K562 (cell line): ENCODE measurements at places on chromosomes 11 and 22. TPM values are rescaled to one million over a fixed set of nuclear protein-coding genes. Genes with fewer than 3 reads are reported as not detected.

The CARD18 gene
- 3.2 and 3.5 TPM in 2 replicates for total RNA-seq

The CFAP300 gene
- not detected in 2 replicates for total RNA-seq

The PKNOX2 gene
- total RNA-seq, result not detected in 2 replicates

The OR5A1 gene
- total RNA-seq, result not detected in 2 replicates

The CDC45 gene
- total RNA-seq, result 312 and 319 TPM in 2 replicates

The OR52I1 gene
- total RNA-seq, result not detected in 2 replicates

The HOATZ gene
- total RNA-seq, result not detected in 2 replicates

The EFEMP2 gene
- total RNA-seq, result 1.6 and 2.6 TPM in 2 replicates

The ZNF214 gene
- total RNA-seq, result 0.29 TPM in 2 replicates

The YPEL4 gene
- 0.42 and 0.51 TPM in 2 replicates for total RNA-seq

The GDPD4 gene
- total RNA-seq, result not detected in 2 replicates

DNA sequence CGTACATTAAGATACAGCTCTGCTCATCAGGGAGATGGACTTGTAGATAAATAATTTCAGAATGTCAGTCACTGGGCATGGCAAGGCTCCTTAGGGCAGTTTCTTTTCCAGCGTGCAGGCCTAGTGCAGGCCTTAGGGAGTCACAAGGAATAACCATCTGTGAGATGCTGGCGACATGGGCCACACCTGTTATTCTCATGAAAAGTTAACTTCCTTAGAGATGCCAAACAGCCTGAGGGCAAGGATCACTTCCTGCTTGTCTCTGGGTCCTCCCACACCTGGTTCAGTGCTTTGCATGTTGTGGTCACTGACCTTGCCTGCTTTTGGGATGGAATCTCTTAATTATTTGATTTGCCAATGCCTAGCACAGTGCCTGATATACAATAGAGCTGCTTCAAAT is 70.6 kb downstream of the ST3GAL4 start:
- H3K4me3 ChIP-seq, result no peak overlapping the region
- H3K27me3 ChIP-seq, result peaks cover 28% of the 10 kb centered on the region
- H3K4me1 ChIP-seq, result no peaks in the 10 kb centered on the region
- H3K27ac ChIP-seq, result no peak overlapping the region
- no peak for DNase-seq

- no peak overlapping the region for H3K4me3 ChIP-seq
- peaks cover 9% of the 10 kb centered on the region for H3K27me3 ChIP-seq
- DNase-seq, result no peak
Observed at GRCh38 chr11:3089236-3090061, 32.2 kb upstream of the CARS1 start.

- peaks cover 3% of the 10 kb centered on the region; the same call in 2 of the 3 replicates for H3K4me1 ChIP-seq
- H3K27ac ChIP-seq, result no peak overlapping the region
- no peaks in the 10 kb centered on the region for H3K36me3 ChIP-seq
- no peak overlapping the region for H3K4me3 ChIP-seq
- no peak for DNase-seq
- no peaks in the 10 kb centered on the region for H3K27me3 ChIP-seq
Observed at GRCh38 chr11:69648679-69649575, 8.0 kb downstream of the CCND1 start.

DNA sequence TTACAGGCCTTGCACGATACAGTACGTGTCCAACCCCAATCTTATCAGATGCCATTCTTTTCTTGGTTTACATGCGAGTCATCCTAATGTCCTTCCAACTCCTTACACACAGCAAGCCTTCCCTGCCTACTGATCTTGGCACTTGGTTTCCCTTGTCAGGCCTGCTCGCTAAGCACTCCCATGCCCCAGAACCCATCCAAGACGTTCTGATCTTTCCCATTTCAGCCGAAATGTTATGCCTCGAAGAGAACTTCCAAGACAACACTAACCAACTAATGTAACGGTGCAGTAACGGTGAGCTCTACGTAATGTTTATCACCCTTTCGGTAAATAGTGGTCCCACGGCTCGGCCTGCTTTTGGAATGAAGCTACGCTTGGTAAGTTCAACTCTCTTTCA is 521 bp downstream of the PES1 start:
- no peaks in the 10 kb centered on the region for H3K27me3 ChIP-seq
- H3K27ac ChIP-seq, result peak overlapping the region; percentile 93
- peak overlapping the region; percentile 61 for H3K4me3 ChIP-seq
- no peak for DNase-seq
- peaks cover 44% of the 10 kb centered on the region for H3K36me3 ChIP-seq

DNA sequence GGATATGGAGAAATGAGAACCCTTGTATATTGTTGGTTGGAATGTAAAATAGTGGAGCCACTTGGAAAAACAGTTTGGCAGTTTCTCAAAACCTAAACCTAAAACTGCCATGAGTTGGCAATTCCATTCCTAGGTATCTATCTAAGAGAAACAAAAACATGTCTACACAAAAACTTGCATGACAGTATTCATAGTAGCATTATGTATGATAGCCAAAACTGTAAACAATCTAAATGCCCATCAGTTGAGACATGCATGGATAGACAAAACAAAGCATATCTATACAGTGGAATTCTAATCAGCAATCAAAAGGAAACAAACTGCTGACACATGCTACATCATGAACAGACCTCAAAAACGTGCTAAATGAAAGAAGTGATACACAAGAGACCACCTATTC is 34.9 kb downstream of the TRAF6 start:
- no peaks in the 10 kb centered on the region for H3K4me1 ChIP-seq
- H3K27ac ChIP-seq, result no peak overlapping the region
- H3K27me3 ChIP-seq, result no peaks in the 10 kb centered on the region
- H3K36me3 ChIP-seq, result no peaks in the 10 kb centered on the region
- no peak overlapping the region for H3K4me3 ChIP-seq

DNA sequence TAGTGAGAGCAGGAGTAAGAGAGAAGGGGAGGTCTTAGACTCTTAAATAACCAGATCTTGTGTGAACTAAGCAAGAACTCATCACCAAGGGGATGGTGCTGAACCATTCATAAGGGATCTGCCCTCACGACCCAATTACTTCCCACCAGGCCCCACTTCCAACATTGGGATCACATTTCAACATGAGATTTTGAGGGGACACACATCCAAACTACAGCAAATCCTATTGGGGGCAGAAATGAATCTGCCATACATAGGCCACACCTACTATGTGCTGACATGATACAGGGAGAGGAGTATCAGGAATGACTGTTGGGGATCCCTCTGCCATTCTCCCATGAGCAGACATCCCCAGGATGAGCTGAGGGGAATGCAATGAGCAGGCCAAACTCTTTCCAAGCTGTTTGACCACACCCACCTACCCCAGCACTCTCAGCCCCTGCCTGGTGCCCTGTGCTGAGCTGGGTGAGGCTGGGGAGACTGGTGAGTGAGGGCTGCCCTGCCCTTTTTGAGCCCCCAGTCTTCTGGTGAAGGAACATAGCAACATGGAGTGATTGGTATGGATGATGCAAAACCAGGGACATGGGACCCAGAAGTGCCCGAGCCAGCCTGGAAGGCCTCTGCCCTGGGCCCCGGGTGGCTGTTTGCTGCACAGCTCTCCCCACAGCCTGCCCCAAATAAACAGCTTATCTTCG is 1.2 kb upstream of the GTSE1 start:
- peak overlapping the region; percentile 74 for H3K4me3 ChIP-seq
- peak; percentile 8 for DNase-seq
- peaks cover 25% of the 10 kb centered on the region; the same call in 2 of the 3 replicates for H3K36me3 ChIP-seq

DNA sequence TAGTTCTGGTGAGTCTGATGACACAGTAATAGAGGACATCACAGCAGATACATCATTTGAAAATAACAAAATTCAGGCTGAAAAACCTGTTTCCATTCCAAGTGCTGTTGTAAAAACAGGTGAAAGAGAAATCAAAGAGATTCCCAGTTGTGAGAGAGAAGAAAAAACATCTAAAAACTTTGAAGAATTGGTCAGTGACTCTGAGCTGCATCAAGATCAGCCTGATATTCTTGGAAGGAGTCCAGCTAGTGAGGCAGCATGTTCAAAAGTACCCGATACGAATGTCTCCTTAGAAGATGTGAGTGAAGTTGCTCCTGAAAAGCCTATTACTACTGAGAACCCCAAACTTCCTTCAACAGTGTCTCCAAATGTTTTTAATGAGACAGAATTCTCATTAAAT is 38.7 kb downstream of the RTN3 start:
- peaks cover 21% of the 10 kb centered on the region; the same call in 2 of the 3 replicates for H3K36me3 ChIP-seq
- H3K4me3 ChIP-seq, result no peak overlapping the region
- no peaks in the 10 kb centered on the region for H3K27me3 ChIP-seq
- H3K27ac ChIP-seq, result no peak overlapping the region

GRCh38 chr11:47137476-47137875 is 39.2 kb downstream of the ARFGAP2 start:
- H3K4me1 ChIP-seq, result peaks cover 6% of the 10 kb centered on the region; the same call in 2 of the 3 replicates
- no peak for DNase-seq
- no peak overlapping the region for H3K27ac ChIP-seq
- H3K27me3 ChIP-seq, result no peaks in the 10 kb centered on the region; the same call in 2 of the 3 replicates
- no peak overlapping the region for H3K4me3 ChIP-seq

DNA sequence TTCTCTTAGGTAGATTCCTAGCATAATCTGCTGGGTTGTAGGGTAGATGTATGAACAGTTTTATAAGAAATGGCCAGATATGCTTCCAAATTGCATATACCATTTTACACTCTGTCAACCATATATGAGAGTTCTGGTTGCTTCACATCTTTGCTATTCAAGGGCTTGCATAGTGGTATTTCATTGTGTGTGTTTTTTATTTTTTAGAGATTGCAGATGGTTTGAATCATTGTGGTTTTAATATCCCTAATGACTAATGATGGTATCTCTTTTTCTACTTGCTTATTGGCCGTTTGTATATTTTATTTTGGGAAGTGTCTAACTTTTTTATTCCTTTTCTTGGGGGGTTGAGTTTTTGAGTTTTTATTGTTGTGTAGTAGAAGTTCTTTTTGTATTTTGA is 26.9 kb downstream of the RNF214 start:
- H3K4me3 ChIP-seq, result no peak overlapping the region
- H3K27me3 ChIP-seq, result no peaks in the 10 kb centered on the region
- no peak for DNase-seq
- no peaks in the 10 kb centered on the region for H3K4me1 ChIP-seq
- peaks cover 11% of the 10 kb centered on the region; the same call in 1 of the 3 replicates for H3K36me3 ChIP-seq

DNA sequence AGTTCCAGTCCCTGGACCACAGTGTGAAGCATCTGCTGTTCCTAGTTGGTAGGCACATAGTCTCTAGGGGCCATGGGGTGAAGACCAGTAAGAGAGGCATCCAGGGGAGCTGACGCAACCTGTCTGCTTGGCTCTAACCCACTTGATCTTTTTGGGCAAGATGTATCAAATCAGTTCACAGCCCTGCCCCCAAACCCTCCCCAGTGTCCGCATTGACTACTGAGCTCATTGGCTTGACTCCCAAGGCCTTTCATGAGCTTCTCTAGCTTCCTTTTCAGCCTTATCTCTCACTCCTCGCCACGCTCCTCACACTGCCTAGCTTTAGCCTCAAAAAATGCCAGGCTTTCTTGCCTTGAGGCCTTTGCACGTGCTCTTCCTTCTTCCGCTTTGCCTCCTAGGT is 29.7 kb upstream of the ABCC8 start:
- no peak overlapping the region for H3K4me3 ChIP-seq
- DNase-seq, result no peak
- no peaks in the 10 kb centered on the region for H3K36me3 ChIP-seq

- no peak for DNase-seq
- no peaks in the 10 kb centered on the region for H3K27me3 ChIP-seq
- no peaks in the 10 kb centered on the region; the same call in 2 of the 3 replicates for H3K4me1 ChIP-seq
Observed at GRCh38 chr11:61138935-61139334, 22.3 kb downstream of the VPS37C start.

DNA sequence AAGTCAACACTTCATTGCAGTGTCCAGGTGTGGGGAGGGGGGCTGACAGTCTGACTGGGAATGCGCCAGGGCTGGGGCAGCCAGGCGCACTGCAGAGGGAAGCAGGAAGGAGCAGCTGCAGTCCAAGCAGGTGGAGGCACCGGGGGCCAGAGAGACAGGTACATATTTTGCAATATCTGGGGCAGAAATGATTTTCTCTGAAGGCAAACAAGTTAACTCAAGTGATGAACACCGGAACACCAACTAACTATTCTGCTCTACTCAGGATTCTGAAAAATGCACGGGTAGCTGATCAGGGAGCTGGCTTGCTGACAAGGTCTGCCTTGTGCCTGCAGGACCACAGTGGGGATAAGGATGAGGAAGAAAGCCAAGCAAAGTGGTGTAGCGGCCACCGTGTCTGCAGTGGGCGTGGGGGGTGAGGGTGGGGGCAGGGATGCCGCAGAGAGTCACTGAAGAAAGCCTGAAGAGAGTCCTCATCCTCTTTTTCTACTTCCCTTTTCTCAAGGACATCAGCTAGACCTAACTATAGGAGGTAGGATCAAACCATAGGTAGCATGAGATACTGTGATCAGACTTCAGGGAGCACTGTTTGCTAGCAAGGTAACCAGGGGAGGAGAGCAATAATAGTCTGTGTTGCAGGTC is 83.4 kb downstream of the SCN3B start:
- H3K27ac ChIP-seq, result no peak overlapping the region
- no peaks in the 10 kb centered on the region for H3K4me1 ChIP-seq
- H3K27me3 ChIP-seq, result peaks cover 25% of the 10 kb centered on the region
- no peak overlapping the region for H3K4me3 ChIP-seq
- H3K36me3 ChIP-seq, result no peaks in the 10 kb centered on the region

GRCh38 chr11:48154151-48154550 is 62.5 kb upstream of the OR4B1 start:
- peaks cover 10% of the 10 kb centered on the region; the same call in 1 of the 3 replicates for H3K36me3 ChIP-seq
- no peak overlapping the region for H3K4me3 ChIP-seq
- no peak for DNase-seq
- no peaks in the 10 kb centered on the region for H3K27me3 ChIP-seq
- H3K4me1 ChIP-seq, result no peaks in the 10 kb centered on the region

- no peaks in the 10 kb centered on the region for H3K36me3 ChIP-seq
- peak; percentile 31 for DNase-seq
- H3K4me3 ChIP-seq, result no peak overlapping the region
- H3K27ac ChIP-seq, result no peak overlapping the region
- H3K27me3 ChIP-seq, result no peaks in the 10 kb centered on the region
Observed at GRCh38 chr11:77053217-77054015, 13.4 kb upstream of the CAPN5 start.

DNA sequence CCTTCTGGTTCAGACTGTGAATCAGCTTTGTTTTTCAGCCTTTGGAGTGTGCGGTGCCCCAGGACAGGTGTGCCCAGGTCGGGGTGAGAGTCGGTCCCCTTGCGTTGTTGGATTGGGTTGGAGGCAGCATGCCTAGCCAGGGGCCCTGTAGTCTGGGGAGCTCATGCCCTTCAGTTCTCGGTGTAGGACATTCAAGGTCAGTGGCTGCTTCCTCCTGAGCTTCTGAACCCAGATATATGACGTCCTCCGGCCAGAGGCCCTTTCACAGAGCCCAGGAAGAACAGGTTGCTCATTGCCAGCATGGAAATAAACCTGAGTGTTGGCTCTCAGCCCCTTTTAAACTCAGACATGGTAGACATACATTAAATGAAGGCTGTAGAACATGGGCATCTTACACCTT is 2.7 kb downstream of the CSRP3 start:
- peaks cover 12% of the 10 kb centered on the region; the same call in 2 of the 3 replicates for H3K27me3 ChIP-seq
- no peak for DNase-seq

DNA sequence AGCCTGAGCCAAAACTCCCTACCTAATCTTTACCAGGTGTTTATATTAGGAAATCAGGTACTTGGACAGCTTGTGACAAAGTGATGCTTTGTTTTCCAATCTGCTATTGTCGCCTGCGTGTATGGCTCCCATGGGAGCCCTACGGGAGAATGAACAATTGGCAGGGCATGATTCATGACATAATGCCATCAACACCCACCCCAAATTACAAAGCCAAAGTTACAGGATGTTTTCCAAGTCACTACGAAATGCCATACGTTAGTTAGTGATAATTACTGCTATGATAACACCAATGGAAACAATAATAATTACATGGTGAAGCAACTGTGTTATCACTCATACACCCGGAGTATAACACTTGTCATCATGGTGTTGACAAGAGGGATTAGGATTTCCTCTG is 226.4 kb downstream of the FAM181B start:
- DNase-seq, result no peak
- no peak overlapping the region for H3K4me3 ChIP-seq
- no peaks in the 10 kb centered on the region for H3K4me1 ChIP-seq
- no peaks in the 10 kb centered on the region for H3K27me3 ChIP-seq
- H3K36me3 ChIP-seq, result no peaks in the 10 kb centered on the region
- H3K27ac ChIP-seq, result no peak overlapping the region
